ENCODE measurements at places on chromosomes 13 and 19. TPM values are rescaled to one million over a fixed set of nuclear protein-coding genes. Genes with fewer than 3 reads are reported as not detected.

The GPR42 gene
- not detected for total RNA-seq

The SOX21 gene
- 0.18 TPM for total RNA-seq

The KLK12 gene
- 1.9 TPM for total RNA-seq

The ZSCAN4 gene
- total RNA-seq = 0.24 TPM

The ZNF8 gene
- 5.4 TPM for total RNA-seq

The FAM124A gene
- 4.1 TPM for total RNA-seq

DNA sequence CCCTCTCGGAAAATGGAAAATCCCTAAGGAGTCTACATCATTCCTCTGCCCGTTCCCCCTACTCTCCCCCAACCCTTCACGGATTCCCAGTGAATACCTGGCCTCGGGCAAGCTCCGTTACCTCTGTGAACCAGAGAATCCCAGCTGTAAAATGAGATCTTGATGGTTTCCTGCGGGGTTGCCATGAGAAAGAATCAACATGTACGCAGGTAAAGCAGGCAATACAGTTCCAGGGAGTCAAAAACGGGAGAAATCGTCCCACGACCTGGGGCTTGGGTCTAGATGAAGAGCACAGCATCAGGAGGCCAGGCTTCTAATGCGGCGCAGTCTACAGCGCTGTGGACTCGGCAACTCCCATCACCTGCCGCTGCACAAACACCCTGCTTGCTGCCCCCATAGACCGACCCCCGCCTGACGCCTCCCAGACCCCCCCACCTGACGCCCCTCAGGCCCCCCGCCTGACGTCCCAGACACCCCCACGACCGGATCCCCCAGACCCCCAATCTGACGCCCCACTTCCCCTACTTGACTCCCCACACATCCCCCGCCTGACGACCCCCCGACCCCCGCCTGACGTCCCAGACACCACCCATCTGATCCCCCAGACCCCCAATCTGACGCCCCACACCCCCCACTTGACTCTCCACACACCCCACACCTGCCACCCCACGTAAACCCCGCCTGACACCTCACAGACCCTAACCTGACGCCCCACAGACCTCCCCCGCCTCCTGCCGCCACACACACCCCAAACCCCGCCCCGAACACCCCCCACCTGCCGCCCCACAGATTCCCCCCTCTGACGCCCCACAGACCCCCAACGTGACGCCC lies 680 bp downstream of the LIG4 start:
- peak overlapping the region; percentile 33 for H3K4me3 ChIP-seq
- H3K27me3 ChIP-seq = no peaks in the 10 kb centered on the region
- peak; percentile 46 for DNase-seq

DNA sequence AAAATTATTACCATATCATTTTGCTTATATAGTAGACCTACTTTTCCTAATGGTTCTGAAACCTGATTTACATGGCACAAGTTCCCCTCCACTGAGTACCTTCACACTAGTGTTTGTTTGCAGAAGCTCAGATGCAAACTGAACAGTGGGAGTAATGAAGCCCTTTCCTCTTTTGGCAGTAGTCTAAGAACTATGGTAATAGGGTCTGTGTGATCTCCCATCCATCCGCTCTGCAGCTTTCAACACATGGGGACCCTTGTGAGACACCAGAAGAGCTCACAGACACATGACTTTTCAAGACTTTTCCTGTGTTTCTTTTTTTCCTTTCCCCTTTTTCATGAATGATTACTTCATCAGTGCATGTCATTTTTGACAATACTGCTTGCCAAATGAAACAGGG lies 336.0 kb downstream of the ATP8A2 start:
- H3K36me3 ChIP-seq = no peaks in the 10 kb centered on the region
- H3K4me1 ChIP-seq = peaks cover 6% of the 10 kb centered on the region
- no peak overlapping the region for H3K27ac ChIP-seq
- no peaks in the 10 kb centered on the region for H3K27me3 ChIP-seq
- no peak for DNase-seq
- H3K4me3 ChIP-seq = no peak overlapping the region

- H3K27ac ChIP-seq = no peak overlapping the region
- H3K27me3 ChIP-seq = no peaks in the 10 kb centered on the region
- no peaks in the 10 kb centered on the region for H3K36me3 ChIP-seq
- DNase-seq = no peak
- no peaks in the 10 kb centered on the region for H3K4me1 ChIP-seq
Measured at GRCh38 chr13:100842136-100842535, 167.5 kb upstream of the TMTC4 start.

GRCh38 chr19:45096700-45097099 lies 3.7 kb downstream of the PPP1R37 start:
- H3K4me1 ChIP-seq = peaks cover 53% of the 10 kb centered on the region
- DNase-seq = no peak
- no peaks in the 10 kb centered on the region for H3K36me3 ChIP-seq
- no peak overlapping the region for H3K4me3 ChIP-seq

DNA sequence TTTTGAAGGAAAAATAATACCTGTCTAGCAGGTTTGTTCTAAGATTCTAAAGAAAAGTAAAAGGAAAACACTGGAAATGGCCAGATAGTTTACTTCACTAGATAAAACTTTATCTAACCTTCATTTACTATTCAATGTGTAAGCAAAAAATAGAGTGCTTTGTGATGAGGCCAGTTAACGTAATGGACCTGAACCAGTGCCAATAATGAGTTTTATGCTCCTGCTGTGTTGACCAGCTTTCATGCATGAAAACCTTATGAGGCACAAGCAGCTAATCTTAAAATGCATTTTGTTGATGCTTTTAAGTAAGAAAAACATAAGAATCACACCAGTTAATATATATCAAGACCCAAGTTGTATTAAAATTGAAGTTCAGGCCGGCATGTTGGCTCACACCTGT lies 617.2 kb upstream of the GPC6 start:
- H3K27me3 ChIP-seq = no peaks in the 10 kb centered on the region
- H3K4me3 ChIP-seq = no peak overlapping the region
- no peaks in the 10 kb centered on the region for H3K4me1 ChIP-seq
- DNase-seq = no peak

GRCh38 chr19:34664168-34664567 lies 12.8 kb downstream of the SCGB2B2 start:
- no peak overlapping the region for H3K4me3 ChIP-seq
- DNase-seq = no peak
- peaks cover 3% of the 10 kb centered on the region for H3K4me1 ChIP-seq
- H3K27ac ChIP-seq = no peak overlapping the region
- no peaks in the 10 kb centered on the region for H3K36me3 ChIP-seq

GRCh38 chr19:4910594-4911281 lies 1.4 kb downstream of the UHRF1 start:
- no peak overlapping the region for H3K27ac ChIP-seq
- peak overlapping the region; percentile 72 for H3K4me3 ChIP-seq
- H3K36me3 ChIP-seq = no peaks in the 10 kb centered on the region
- no peak for DNase-seq
- H3K27me3 ChIP-seq = peaks cover 13% of the 10 kb centered on the region

- DNase-seq = no peak
- no peaks in the 10 kb centered on the region for H3K27me3 ChIP-seq
- peaks cover 15% of the 10 kb centered on the region for H3K4me1 ChIP-seq
- H3K4me3 ChIP-seq = no peak overlapping the region
- no peak overlapping the region for H3K27ac ChIP-seq
Measured at GRCh38 chr19:16860118-16860517, 28.7 kb upstream of the F2RL3 start.

GRCh38 chr19:6394831-6395230 lies 1.9 kb upstream of the GTF2F1 start:
- H3K4me3 ChIP-seq = no peak overlapping the region
- peaks cover 11% of the 10 kb centered on the region for H3K36me3 ChIP-seq
- no peaks in the 10 kb centered on the region for H3K27me3 ChIP-seq
- no peak for DNase-seq
- H3K4me1 ChIP-seq = peaks cover 10% of the 10 kb centered on the region

DNA sequence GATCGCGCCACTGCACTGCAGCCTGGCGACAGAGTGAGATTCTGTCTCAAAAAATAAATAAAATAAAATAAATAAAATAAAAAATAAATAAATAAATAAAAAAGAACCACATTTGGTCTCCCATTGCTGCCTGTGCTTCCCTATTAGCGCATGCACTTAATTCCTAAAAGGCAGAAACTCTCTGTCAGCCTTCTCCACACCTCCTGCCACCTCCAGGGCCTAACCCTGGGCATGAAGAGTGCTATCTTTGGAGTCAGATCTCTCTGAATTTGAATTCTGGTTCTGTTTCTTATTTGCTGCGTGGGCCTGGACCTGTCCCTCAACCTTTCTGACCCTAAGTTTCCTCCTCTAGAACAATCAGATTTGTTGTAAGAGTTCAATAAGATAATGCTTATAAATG lies 11.3 kb downstream of the NCAN start:
- no peaks in the 10 kb centered on the region for H3K36me3 ChIP-seq
- DNase-seq = no peak
- H3K27ac ChIP-seq = no peak overlapping the region
- H3K4me3 ChIP-seq = no peak overlapping the region
- H3K4me1 ChIP-seq = peaks cover 10% of the 10 kb centered on the region

All from lower lobe of right lung (tissue), 2 donors.